Hematopoietic multipotent progenitor cell (in vitro differentiated cells): ENCODE measurements at places on chromosomes 7 and 10.
A peak's percentile ranks its signal among the peaks of the same experiment; 100 is the strongest.

DNA sequence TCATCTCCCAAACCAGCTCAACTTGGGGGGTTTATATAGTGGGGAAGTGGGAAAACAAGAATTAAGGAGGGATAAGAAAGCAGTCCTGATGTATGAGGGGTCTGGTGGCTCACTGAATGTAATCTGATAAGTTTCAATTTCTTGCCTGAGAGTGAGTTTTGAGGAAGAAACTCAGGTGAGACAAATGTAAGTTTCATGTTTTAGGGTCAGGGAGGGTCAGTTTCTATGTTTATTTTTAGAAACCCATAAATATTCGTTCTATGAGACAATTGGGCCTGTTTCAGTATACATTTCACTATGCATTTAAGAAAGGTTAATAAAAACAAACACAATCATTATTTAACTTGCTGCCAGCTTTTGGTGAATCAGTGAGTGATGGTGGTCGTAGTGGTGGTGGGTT is 128.0 kb upstream of the MBL2 start:
- no peak for DNase-seq

GRCh38 chr7:35723011-35723410 is 28.1 kb upstream of the HERPUD2 start:
- no peak for DNase-seq

DNA sequence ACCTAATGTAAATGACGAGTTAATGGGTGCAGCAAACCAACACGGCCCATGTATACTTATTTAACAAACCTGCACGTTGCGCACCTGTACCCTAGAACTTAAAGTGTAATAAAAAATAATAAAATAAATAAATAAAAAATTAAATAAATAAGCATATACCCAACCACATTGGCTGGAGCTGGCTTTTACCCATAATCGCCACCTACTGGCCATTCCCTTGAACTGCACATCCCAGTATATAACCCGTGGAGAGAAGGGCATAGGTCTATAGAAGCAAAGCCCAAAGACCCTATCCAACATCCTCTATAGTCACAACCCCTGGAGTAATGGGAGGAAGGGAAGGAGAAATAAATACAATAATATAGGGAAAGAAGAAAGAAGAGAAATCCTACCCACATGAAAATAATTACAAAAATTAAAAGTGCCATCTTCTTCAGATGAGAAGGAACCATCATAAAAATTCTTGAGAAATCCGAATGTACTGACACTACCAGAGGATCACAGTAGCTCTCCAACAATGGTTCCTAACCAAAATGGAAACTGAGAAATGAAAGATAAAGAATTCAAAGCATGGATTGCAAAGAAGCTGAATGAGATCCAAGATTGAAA is 65.6 kb downstream of the TWIST1 start:
- DNase-seq: peak; percentile 21

DNA sequence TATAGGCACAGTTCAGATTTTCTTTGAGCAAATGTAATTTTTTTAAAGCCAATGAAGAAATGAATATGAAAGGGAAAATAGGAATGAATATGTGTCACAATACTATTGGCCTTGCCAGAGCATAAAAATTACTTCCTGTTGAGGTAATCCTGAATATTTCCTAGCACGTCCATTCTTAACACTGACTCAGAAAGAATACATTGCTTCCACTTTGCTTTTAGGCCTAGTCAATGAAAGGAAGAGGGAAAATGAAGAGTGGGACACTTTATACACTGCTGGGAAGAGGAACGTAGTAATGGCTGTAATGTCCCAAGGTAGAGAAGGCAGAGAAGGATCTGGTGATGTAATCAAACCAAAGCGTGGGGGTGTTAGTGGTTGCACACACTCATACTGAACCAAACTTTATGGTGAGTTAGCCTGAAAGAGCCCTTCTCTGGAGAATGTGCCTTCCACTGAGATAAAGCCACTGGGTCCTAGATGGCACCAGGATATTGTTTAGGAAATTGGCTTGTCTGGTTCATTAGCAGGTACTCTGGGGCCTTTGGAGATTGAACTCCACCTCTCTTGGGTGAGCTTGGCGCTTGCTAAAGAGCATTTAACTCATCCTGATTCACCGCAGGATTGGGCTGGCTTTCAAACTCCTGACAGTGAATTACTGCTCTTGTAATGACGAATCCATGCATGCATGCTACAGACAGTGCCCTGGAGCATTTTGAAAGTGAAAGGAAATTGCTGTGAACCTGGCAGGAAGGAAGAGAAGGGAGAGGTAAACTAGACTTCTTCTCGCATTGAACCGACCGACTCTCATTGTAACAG is 254.9 kb downstream of the KIAA1217 start:
- no peak for DNase-seq

GRCh38 chr10:122258136-122259074 is 12.7 kb upstream of the BTBD16 start:
- no peak for DNase-seq

GRCh38 chr7:27992755-27993493 is 187.7 kb downstream of the JAZF1 start:
- no peak for DNase-seq

GRCh38 chr7:96629884-96630283 is 79.8 kb downstream of the SEM1 start:
- DNase-seq: no peak

GRCh38 chr7:108000875-108001763 is 1.8 kb downstream of the LAMB1 start:
- DNase-seq: no peak

DNA sequence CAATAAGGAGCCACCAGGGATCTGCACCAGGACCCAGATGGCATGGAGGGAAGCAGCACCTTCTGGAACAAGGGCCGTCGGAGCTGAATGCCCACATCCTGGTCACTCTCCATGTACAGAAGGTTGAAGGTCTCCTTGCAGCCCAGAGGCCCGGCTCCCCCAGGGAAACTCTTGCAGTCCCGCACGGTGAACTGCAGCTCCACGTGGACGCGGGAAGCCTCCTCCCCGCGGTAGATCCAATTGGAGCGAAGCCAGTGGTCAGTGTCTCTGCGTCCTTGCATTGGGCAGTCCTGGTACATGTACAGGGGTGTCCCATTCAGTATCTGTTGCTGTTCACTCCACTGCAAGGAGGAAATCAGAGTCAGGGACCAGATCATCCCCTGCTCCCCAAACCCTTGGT is 7.4 kb downstream of the EPHA1 start:
- DNase-seq: no peak

DNA sequence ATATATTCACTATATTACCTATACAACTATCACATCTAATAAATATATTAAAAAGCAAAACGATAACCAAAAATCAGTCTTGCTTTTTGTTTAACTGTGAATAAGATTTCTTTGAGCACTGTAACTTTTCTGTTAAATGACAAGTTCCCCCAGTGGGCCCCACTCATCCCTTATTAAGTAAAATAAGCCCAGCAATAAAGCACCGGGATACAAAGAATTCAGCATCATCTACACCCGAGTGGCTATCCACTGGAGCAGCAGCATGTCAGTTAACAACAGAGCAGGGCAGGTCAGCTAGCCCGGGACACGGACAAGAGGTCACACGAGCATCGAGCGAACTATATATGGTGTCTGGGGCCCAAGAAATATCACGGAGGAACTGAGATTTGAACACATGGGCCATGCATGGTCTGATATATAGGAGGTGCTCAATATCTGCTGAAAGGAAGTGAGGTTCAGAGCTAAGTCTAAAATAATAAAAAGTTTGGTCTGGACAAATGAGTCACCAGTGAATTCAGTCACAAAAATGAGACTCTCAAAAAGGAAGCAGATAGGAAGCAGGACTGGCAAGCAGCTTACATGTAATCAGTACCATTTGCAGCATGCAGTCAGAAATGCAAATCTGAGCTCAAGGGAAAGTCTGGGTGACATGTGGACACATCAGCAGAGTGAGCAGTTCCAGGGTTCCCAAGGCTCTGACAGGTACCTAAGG is 4.1 kb downstream of the ERCC6 start:
- no peak for DNase-seq

GRCh38 chr7:7662527-7662926 is 22.0 kb downstream of the UMAD1 start:
- DNase-seq: no peak

DNA sequence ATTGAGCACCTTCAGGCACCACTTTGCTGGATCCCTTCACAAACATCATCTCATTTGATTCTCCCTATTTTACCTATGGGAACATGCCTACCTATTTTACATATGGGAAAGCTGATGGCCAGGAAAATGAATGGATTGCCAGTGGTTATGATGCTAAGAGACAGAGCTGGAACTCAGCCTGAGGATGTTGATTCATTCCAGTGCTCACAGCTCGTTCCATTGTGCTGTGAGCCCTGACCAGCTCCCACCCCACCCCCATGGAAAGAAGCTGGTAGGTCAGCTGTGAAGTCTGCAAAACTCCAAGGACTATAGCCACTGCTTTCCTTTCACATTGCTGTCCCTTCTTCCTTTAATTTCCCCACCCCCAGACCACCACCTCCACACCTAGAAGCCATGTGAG is 9.6 kb downstream of the UBTD1 start:
- no peak for DNase-seq

- DNase-seq: no peak
These were observed 647.2 kb downstream of the GRID1 start for GRCh38 chr10:85719408-85719807.

- no peak for DNase-seq
These were observed 136.1 kb downstream of the SEMA3A start for GRCh38 chr7:84058311-84059076.

DNA sequence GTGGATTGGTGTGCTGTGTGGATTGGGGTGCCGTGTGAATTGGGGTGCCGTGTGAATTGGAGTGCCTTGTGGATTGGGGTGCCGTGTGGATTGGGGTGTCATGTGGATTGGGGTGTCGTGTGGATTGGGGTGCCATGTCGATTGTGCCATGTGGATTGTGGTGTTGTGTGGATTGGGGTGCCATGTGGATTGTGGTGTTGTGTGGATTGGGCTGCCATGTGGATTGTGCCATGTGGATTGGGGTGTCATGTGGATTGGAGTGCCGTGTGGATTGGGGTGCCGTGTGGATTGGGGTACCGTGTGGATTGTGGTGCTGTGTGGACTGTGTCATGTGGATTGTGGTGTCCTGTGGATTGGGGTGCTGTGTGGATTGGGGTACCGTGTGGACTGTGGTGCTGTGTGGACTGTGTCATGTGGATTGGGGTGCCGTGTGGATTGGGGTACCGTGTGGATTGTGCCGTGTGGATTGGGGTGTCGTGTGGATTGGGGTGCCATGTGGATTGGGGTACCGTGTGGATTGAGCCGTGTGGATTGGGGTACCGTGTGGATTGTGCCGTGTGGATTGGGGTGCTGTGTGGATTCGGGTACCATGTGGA is 120.6 kb upstream of the NPS start:
- no peak for DNase-seq

- DNase-seq: no peak
These were observed 385.8 kb upstream of the C7orf33 start for GRCh38 chr7:148204639-148205304.

GRCh38 chr10:124010024-124010423 is 83.4 kb downstream of the CHST15 start:
- DNase-seq: no peak

GRCh38 chr10:22932626-22933370 is 4.9 kb downstream of the ARMC3 start:
- DNase-seq: no peak

GRCh38 chr7:155585532-155585895 is 39.2 kb upstream of the CNPY1 start:
- DNase-seq: no peak

GRCh38 chr7:108838198-108838597 is 268.5 kb downstream of the DNAJB9 start:
- no peak for DNase-seq

- DNase-seq: no peak
These were observed 162.9 kb downstream of the ZNF33B start for GRCh38 chr10:42475168-42476098.

DNA sequence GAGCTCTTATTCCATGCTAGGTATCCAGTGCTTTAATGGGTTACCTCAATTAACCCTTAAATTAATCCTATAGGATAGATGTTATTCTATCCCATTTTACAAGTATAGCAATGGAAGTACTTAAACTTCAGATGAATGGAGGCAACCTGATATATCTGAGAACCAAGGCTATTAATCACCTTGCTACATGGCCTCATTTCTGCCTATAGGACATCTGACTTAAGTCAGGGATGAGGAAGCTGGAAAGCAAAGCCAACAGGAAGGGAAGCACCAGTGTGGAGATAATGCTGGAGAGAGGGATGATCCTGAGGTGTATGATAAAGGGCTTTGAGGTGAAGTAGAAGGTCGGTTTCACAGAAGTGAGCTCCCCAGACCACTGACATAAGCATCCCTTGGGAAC is 132.3 kb downstream of the CHN2 start:
- DNase-seq: no peak

DNA sequence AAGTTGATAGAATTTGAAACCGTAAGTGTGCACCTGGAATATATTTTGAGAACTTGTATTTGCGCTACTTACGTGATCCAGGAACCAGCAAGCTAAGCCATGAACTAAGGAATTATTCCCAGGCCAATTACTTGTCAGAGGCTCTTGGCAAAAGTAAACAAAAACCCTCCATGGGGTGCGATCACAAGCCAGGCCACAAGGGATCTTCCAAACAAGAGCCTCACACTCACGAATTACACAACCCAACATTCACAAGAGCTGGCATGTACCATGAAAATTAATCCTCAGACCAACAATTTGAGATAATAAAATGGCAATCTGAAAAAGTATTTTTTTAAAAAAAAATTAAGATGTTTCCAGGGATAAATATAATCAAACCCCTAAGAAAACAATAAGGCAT is 467.0 kb upstream of the AKR1E2 start:
- DNase-seq: no peak

- no peak for DNase-seq
These were observed 95.0 kb downstream of the VPS50 start for GRCh38 chr7:93327006-93327633.

DNA sequence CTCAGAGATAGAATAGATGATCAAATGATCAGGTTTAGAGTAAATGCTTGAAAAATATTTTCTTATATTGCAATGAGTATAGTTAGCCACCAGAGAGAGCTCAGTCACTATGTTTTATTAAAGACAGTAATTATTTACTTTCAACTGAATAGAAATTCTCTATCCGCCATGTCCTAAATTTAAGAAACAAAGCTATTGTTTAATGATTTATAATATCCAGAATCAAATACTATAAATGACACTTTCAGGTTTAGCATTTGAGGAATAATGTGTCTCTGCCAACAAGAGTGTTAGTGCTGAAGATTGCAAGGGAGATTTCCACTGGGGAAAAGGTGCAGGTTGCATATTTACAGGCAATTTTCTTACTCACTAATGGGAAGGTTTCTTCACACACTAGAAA is 184.7 kb downstream of the DGKB start:
- DNase-seq: no peak

GRCh38 chr10:14200698-14201544 is 129.8 kb downstream of the FRMD4A start:
- DNase-seq: no peak
